ENCODE measurements at places on chromosomes 6 and 20.

DNA sequence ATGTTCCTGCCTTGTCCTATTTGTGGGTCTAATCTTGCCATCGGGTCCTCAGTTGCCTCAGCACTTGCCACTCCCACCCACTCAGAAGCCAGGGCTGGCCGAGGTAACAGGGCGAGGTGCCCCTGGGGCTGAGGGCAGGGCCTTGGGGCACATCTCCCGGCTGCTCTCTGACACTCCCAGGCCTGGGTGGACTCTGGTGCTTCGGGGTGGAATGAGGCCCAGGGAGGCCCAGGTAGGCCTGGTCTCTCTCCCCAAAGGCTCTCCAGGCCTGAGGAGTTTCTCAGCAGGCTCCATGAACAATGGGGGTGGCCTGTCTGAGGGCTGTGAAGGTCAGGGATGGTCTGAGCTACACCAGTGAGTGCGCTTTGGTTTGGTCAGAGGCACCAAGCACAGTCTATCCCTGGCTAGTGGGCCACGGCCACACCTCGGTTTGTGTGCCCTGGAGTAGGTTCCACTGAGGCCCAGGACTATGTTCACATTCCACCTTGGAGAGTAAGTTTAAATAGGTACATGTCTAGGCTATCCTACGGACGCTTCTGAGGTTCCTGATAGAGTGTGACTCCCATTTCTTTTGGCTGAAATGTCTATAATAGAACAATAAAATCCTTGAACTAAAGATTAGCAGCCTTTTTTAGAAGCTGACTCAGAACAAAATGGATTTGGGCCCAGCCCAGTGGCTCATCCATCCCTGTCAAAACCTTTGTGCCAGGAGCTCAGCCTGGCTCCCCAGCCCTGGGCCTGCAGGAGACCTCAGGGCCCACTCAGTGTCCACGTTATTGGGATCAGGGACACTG, 78.8 kb downstream of the SLC24A3 start:
- DNase-seq = no peak

- no peak for DNase-seq
These were observed 221.6 kb downstream of the OGFRL1 start for GRCh38 chr6:71510057-71510713.

GRCh38 chr6:121925534-121926255, 473.8 kb upstream of the HSF2 start:
- DNase-seq = no peak

DNA sequence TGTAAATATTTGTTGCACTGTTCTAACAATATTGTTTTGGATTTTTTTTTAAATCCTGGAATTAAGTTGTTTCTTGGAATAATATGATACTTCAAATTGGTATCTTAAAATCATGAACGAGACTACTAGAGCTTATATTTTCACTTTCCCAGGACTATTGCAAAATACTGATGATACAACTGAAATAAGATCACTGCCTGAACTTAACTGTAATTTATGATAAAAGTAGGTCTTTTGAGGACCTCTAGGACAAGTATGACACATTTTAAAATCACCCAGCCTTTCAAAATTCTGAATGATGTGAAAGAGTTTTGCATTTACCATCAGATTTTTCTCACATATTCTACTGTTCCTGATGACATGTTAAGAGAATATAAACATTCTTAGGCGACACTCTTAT, 8.6 kb upstream of the UBE2J1 start:
- no peak for DNase-seq

GRCh38 chr6:111564482-111564945, 41.2 kb downstream of the TRAF3IP2 start:
- no peak for DNase-seq

- no peak for DNase-seq
These were observed 290.1 kb downstream of the SMOC2 start for GRCh38 chr6:168730931-168731716.

GRCh38 chr6:132614554-132614953, 9.5 kb downstream of the TAAR2 start:
- DNase-seq = no peak

DNA sequence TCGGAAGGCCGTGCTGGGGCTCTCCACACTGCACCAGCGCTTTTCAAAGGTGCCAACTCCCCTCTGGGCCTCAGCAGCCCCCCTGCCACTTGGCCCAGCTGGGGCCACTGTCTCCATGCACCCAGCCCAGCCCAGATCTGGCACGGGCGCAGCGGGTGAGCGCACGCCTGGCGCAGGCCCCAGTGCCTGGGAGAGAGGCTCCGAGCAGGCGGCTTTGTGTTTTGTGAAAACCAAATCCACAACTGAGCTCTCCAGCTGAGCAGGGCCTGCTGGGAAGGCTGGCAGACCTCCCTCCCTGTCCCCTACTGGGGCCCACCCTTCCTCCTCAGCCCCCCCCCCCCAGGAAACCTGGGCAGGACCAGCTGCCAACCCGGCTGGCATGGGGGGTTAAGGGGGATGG, 17.0 kb downstream of the MDGA1 start:
- DNase-seq = no peak

DNA sequence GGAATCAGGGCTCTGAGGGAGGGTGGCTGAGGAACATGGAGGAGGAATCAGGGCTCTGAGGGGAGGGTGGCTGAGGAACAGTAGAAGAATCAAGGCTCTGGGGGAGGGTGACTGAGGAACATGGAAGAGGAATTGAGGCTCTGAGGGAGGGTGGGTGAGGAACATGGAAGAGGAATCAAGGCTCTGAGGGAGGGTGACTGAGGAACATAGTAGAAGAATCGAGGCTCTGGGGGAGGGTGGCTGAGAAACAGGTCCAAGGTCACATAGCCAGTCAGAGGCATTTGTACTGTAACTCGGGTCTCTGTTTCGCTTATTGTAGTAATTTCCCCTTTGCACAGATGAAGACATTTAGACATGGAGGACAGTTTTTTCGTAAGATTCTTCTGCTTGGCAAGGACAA, 164.8 kb downstream of the SOBP start:
- no peak for DNase-seq
